Heart right ventricle (tissue), 16 donors: ENCODE measurements at places on chromosomes 7 and 10. TPM values are rescaled to one million over a fixed set of nuclear protein-coding genes. Genes with fewer than 3 reads are reported as not detected.

DNA sequence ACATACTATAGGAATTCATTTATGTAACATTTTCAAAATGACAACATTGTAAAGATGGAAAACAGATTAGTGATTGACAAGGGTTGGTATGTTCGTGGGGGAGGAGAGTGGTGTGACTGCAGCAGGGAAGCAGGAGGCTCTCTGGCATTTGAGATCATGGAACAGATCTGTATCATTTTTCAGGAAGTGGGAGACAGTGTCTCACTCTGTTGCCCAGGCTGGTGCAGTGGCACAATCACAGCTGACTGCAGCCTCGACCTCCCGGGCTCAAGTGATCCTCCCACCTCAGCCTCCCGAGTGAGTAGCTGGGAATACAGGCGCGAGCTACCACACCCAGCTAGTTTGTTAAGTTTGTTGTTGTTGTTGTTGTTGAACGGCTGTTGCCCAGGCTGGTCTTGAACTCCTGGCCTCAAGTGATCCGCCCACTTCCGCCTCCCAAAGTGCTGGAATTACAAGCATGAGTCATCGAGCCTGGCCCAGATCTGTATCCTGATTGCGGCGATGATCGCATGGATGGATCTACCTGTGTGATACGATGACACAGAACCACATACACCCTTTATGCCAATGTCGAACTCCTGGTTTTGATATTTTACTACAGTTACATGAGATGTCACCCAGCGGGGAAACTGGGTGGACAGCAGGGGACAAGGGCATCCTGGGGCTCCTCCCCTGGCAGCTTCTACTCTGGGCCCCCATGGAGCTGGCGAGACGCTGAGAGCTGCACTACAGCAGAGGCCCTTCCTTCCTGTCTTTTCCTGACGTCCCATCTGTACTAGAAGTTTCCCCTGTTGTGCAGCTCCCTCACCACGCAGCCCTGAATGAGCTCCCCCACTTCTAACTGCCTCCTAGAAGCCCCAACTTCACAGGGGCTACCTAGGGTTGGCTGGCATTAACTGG lies 12.3 kb upstream of the CYTH3 start:
- no peak overlapping the region for H3K27ac ChIP-seq
- H3K27me3 ChIP-seq = no peaks in the 10 kb centered on the region
- no peaks in the 10 kb centered on the region for H3K4me1 ChIP-seq
- H3K4me3 ChIP-seq = no peak overlapping the region
- no peak for DNase-seq

GIMAP6 gene
- total RNA-seq = 42.9 TPM

DNA sequence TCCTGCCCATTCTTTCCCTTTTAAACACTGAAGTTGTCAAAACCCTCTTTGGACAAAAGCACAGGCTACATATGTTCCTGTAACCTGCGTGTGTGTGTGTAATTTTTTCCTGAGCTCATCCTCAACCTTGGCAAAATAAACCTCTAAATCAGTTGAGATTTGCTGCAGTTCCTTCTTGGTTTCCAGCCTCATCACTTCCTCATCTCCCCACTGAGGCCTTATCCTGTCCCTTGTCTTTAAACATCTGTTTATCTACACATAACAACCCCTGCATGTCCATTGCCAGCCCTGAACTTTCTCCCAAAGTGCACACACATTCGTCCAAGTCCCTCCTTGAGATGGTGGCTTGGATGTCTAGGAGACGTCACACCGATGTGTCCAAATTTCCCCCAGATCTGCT lies 35.5 kb downstream of the LYZL2 start:
- H3K4me1 ChIP-seq = no peaks in the 10 kb centered on the region
- H3K4me3 ChIP-seq = no peak overlapping the region
- DNase-seq = no peak

DNAJC1 gene
- total RNA-seq = 9.7 TPM

DNA sequence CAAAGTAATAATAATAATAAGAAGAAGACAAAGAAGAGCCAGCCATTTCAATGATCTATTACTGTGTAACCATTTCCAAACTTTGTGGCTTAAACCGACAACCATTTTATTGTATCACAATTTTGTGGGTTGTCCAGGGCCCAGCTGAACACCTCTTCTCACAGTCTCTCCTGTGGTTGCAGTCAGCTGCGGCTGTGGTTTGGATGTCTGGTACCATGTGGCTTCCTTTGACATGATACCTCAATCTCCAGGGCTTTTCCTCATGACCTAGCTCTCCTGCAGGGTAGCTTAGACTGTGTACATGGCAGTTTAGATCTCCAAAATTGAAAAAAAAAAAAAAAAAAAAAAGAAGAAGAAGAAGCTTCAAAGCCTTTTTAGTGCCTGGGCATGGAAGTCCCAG lies 72.6 kb upstream of the NFKB2 start:
- H3K36me3 ChIP-seq = no peaks in the 10 kb centered on the region
- no peak overlapping the region for H3K27ac ChIP-seq
- peaks cover 12% of the 10 kb centered on the region for H3K4me1 ChIP-seq
- no peaks in the 10 kb centered on the region for H3K27me3 ChIP-seq
- DNase-seq = no peak
- H3K4me3 ChIP-seq = no peak overlapping the region

GRCh38 chr7:151342102-151342646 lies 562 bp downstream of the NUB1 start:
- no peaks in the 10 kb centered on the region for H3K27me3 ChIP-seq
- DNase-seq = no peak
- H3K4me1 ChIP-seq = peaks cover 59% of the 10 kb centered on the region
- H3K36me3 ChIP-seq = peaks cover 18% of the 10 kb centered on the region
- peak overlapping the region; percentile 64 for H3K27ac ChIP-seq

ZNF425 gene
- total RNA-seq = 0.71 TPM

- no peak for DNase-seq
- no peaks in the 10 kb centered on the region for H3K27me3 ChIP-seq
- H3K36me3 ChIP-seq = no peaks in the 10 kb centered on the region
- H3K4me3 ChIP-seq = no peak overlapping the region
- H3K27ac ChIP-seq = no peak overlapping the region
- no peaks in the 10 kb centered on the region for H3K4me1 ChIP-seq
Observed at GRCh38 chr7:11934796-11935195, 102.8 kb upstream of the THSD7A start.

GRCh38 chr10:64113375-64113774 lies 592.2 kb downstream of the REEP3 start:
- DNase-seq = no peak
- H3K36me3 ChIP-seq = no peaks in the 10 kb centered on the region
- H3K4me3 ChIP-seq = no peak overlapping the region
- no peak overlapping the region for H3K27ac ChIP-seq
- no peaks in the 10 kb centered on the region for H3K4me1 ChIP-seq

GRCh38 chr7:129271500-129272355 lies 46.9 kb downstream of the AHCYL2 start:
- H3K27me3 ChIP-seq = no peaks in the 10 kb centered on the region
- H3K36me3 ChIP-seq = no peaks in the 10 kb centered on the region
- no peak for DNase-seq
- H3K4me3 ChIP-seq = no peak overlapping the region

DNA sequence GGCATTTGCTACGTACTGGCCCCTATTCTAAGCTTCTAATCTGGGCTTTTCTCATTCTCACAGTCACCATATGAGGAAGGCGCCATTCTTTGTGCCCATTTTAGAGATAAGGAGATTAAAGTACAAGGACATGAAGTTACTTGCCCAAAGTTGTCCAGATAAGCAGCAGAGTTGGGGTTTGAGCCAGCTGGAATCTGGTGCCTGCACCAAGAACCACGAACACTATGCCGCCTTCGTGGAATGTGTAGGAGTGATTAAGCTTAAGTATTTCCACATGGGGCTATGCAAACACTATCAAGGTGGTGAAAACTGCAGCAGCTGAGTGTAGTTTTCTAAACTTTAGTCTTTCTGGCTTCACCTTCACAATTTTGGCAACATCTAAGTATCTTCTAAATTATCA lies 342.7 kb upstream of the ETV1 start:
- peaks cover 6% of the 10 kb centered on the region for H3K4me1 ChIP-seq
- peak; percentile 16 for DNase-seq
- no peak overlapping the region for H3K27ac ChIP-seq
- no peaks in the 10 kb centered on the region for H3K27me3 ChIP-seq

- H3K4me1 ChIP-seq = no peaks in the 10 kb centered on the region
- no peak overlapping the region for H3K4me3 ChIP-seq
- DNase-seq = no peak
- no peak overlapping the region for H3K27ac ChIP-seq
- no peaks in the 10 kb centered on the region for H3K27me3 ChIP-seq
Observed at GRCh38 chr7:44152971-44153947, 12.1 kb upstream of the MYL7 start.

DNA sequence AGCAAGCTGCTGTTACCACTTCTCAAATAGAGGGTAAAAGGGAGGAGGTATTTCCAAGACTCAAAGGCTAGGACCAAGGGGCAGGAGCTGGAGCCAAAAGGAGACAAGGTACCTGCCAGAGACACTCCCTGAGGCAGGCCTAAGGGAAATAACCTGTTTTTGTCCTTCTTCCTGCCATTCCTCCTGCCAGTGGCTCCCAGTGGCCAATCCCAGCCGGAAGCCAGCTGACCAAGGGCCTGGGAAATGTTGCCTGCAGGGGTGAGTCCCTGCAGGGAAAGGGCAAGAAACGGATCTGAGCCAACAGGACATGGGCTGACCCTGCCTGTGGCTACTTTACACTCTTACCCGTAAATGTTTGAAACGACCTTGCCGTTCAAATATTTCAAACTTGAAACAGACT lies 3.5 kb downstream of the CYTH3 start:
- peak overlapping the region; percentile 1 for H3K27ac ChIP-seq
- peaks cover 41% of the 10 kb centered on the region for H3K4me1 ChIP-seq
- no peaks in the 10 kb centered on the region for H3K27me3 ChIP-seq
- no peak for DNase-seq
- H3K4me3 ChIP-seq = peak overlapping the region; percentile 4

DNA sequence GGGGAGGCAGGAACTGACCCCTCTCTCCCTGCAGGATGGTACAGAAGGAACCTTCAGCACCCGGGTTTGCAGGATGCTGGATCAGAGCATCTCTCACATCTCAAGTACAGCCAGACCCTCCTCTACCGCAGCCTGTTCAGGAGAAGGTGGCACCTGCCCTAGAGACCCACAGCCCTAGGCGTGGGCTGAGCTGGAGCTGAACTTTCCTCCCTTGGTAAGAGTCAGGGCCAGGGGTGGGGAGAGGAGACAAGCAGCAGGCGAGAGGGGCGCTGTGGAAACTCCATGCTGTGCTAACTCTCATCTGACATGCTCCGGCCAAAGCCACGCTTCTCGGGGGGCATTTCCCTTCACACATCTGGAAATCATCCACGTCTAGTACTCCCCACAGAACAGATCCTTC lies 154.4 kb downstream of the DIP2C start:
- no peaks in the 10 kb centered on the region for H3K36me3 ChIP-seq
- no peaks in the 10 kb centered on the region for H3K4me1 ChIP-seq
- no peaks in the 10 kb centered on the region for H3K27me3 ChIP-seq
- DNase-seq = no peak

- DNase-seq = no peak
- H3K36me3 ChIP-seq = no peaks in the 10 kb centered on the region
- no peaks in the 10 kb centered on the region for H3K4me1 ChIP-seq
- no peak overlapping the region for H3K27ac ChIP-seq
- no peak overlapping the region for H3K4me3 ChIP-seq
Observed at GRCh38 chr10:133139551-133140065, 20.4 kb upstream of the KNDC1 start.
